Fibroblast of skin of abdomen (primary cell): ENCODE measurements at places on chromosomes 5 and 9.

DNA sequence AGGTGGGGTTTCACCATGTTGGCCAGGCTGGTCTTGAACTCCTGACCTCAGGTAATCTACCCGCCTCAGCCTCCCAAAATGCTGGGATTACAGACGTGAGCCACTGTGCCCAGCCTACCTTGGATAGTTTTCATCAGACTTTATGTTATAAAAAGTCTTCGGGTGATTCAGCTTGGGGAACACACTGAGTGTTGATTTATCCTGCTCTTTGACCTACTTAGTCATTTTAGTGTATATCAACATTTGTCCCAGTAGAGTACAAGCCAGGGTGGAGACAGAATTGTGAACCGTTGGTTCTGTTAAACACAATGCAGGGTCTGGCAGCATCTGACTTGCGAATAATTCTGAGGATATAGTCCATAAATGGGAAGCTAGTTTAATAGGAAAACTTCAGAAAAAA, 39.7 kb downstream of the NFX1 start:
- peak; percentile 31 for DNase-seq

- DNase-seq: peak; percentile 5
Measured at GRCh38 chr9:75683591-75683990, 206.9 kb upstream of the PCSK5 start.

DNA sequence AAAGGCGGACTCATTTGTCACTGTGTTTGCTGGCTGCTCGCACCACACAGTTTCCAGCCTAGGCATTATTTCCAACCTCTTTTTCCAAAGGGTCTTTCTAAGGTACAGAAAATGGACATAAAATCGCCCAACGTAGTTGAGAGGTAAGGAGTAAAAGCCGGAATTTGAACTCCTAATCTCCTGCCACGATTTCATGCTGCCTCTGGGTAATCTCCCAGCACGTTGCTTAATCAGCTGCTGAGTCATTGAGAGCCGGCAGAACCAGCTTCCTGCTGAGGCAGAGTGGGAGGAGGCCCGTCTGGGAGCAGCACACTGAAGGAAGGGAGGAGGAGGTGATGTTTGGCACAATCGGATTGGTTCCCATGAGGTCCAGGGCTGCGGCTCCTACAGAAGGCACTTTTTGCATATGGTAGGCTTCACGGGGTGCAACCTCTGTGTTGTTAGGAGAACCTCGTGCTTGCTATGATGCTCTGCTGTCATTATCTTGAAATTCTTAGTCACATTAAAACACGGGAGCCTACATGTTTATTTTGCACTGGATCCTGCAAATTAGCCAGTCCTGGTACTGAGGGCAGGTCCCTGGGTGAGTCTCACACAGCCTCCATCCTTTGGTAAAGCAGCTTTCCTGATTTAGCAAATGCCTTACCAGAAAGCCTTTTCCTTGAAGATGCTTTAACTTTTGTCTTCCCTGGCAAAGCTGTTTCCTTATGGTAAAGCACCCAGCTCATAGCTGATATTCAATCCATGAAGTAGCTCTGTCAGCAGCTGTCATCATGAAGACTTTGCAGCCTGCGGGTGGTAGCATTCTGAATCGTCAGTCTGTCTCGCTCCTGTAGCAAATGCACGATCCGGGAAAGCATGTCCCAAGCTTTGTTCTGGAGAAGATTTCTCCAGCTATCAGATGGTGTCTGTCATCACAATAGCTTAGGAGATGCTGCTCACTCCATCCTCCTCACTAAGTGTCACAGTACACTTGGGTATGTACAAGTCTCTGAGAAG, 191.6 kb upstream of the MSX2 start:
- peak; percentile 94 for DNase-seq

DNA sequence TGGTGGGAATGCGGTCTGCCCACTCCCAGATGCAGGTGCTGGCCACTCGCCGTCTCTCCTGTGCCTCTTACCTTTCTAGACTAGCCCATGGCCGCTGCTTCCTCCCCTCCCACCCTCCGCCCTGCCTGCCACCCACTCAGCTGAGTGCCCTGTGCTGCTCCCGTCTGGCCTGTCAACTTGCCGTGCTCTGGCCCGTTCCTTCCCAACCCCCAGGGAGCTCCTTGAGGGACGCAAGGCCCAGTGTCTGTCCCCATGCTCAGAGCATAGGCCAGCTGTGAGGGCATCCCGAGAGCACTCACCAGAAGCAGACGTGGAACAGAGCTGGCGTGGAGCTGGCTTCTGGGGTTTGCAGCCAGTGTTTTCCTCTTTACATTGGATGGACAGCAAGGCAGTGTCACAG, 20.2 kb downstream of the HNRNPH1 start:
- no peak for DNase-seq

DNA sequence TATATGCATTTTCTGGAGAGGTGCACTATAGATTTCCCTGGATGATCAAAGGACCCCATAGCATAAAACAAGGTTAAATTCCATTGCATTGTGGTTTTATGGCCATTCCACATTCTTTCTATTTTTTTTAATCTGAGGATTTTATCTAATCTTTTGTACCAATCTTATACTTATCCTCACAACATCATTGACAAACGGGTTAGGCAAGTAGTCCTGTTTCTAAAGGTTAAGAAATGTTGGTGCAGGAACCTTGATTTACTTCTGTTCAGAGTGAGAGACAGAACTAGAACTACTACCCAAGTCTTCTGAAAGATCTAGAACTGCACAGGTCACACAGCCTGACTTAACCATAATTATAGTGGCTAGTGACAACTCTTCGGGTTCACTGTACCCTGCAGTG, 5.7 kb upstream of the DAB2 start:
- no peak for DNase-seq

- DNase-seq: peak; percentile 48
Measured at GRCh38 chr5:120599576-120599975, 135.5 kb downstream of the PRR16 start.

GRCh38 chr5:73352649-73353230, 95.8 kb downstream of the FOXD1 start:
- no peak for DNase-seq

GRCh38 chr5:68953875-68954617, 139.8 kb upstream of the SLC30A5 start:
- DNase-seq: peak; percentile 58

DNA sequence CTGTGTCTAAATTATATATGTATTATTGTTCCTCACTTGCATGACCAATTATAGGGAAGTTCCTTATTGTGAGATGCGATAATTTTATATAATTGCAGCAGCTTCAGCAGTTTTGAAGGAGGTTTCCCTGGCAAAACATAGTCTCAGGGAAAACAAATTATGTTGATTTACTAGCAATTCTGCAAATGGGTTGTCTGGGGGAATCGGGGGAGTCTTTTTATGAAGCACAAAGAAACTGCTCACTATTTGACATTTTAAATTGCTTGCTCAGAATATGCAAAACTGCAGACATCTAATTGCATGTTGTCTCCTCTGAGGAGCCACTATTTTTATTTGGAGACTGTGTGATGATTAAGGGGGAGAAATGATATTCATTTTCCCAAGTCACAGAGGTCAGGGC, 361.6 kb downstream of the YTHDC2 start:
- no peak for DNase-seq

DNA sequence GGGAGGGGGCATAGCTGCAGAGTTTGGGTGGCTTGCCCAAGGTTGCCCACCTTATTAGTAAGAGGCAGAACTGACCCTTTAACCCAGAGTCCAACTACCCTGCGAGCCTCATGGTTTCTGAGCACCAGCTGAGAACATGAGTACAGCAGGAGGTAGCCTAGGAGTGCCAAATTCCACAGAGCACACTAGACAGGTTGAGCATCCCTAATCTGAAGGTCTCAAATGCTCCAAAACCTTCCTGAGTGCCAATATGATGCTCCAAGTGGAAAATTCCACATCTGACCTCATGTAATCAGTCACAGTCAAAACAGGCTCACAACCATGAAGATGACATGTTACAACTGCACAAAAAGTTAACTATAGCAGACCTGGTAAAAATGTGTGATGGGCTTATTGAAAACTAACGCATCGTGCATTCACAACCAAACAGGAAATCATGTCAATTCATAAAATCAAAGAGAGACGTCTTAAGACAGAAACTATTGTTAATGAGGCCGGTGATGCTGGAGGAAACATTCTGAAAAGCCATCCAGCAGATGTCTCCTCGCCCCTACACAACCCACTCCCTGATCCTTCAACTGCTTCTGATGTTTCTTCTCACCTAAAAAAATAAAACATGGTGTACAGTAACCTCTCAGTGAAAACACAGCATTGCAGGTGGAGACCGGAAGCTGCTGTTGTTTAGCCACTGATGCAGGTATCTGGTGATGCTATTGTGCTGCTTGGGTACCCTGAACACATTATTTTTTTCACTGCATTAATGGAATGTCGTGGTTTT, 25.0 kb downstream of the PTCH1 start:
- DNase-seq: no peak

GRCh38 chr5:148147415-148147814, 20.9 kb upstream of the SPINK14 start:
- DNase-seq: no peak

- peak; percentile 58 for DNase-seq
Measured at GRCh38 chr5:126395198-126395597, 28.0 kb upstream of the GRAMD2B start.
